ENCODE measurements at places on chromosomes 11 and 22.

DNA sequence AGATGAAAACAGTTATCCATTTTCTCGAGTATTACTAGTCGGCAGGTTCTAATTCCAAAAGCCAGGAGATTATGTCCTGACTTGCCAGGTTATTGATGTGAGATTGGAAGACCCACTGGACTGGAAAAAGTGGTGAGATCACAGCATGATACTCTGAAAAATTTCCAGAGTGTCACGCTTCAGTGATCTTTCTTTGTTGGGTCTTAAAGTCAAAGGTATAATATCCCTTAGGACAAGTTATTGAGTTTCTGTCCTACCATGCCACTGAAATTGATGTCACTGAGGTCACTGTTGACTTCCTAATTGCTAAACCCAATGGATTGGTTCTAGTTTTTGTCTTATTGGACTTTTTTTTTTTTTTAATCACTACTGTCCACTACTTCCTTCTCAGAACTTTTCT is 104.5 kb upstream of the GRAMD1B start:
- no peak for DNase-seq

- no peak for DNase-seq
These were observed 41.4 kb downstream of the MCHR1 start for GRCh38 chr22:40720538-40721256.

GRCh38 chr11:121654843-121655536 is 202.2 kb upstream of the SORL1-AS1 start:
- no peak for DNase-seq

DNA sequence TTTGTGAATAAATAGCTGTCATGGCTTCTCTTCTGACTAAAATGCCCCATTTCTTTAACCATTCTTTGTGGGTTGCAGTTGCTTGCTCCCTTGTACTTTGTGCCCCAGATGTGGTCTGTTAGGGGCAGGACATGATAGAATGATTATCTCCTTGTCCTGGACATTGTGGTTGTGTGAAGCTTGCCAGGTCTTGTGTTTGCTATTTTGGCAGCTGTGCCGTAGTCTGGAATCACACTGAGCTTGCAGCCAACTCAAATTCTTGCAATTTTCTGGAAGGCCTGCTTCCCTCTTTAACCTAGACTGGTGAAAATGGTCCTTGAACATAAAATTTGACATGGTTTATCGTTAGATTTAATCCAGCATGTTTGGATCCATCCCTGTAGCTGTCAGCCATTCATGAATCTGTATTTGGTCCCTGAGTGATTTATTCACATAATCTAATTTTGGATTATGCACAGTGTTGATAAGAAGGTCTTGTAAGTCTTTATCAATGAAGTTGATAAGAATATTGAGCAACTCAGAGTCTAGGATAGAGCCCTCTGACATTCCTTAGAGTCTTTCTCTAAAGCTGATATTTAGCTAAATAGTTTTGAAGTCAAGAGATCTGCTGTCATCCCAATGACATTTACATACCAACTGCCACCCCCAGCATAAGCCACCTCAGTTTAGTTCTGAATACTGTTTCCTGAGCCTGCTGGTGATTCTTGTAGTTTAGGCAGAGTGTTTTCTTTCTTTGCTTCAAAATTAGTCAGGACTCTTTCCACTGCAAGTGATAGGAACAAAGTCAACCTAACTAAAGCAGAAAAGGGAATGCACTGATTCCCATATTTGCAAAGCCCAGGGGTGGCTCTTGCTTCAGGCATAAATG is 9.8 kb downstream of the SPON1 start:
- DNase-seq: no peak

GRCh38 chr11:8719211-8719649 is 36.6 kb downstream of the RPL27A start:
- DNase-seq: no peak

DNA sequence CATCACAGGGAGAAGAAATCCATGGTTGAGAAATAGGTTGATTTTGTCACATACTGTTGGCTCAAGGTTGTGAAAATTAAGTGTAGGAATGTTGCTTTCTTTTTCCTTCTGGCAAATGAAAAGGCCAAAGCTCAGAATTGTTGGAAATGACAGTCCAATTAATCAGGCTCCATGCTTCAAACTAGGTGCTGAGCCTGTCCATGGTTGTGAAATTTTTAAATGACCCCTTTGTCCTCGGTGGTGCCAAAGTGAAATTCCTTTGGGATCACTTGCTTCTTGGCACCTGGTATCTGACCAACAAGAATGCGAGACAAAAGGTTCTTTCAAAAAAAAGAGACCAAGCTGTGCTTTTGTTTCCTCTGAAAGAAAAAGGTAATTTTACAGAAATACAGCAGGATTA is 451.9 kb downstream of the ETS1 start:
- no peak for DNase-seq

GRCh38 chr11:20308601-20309000 is 54.9 kb upstream of the HTATIP2 start:
- DNase-seq: no peak

DNA sequence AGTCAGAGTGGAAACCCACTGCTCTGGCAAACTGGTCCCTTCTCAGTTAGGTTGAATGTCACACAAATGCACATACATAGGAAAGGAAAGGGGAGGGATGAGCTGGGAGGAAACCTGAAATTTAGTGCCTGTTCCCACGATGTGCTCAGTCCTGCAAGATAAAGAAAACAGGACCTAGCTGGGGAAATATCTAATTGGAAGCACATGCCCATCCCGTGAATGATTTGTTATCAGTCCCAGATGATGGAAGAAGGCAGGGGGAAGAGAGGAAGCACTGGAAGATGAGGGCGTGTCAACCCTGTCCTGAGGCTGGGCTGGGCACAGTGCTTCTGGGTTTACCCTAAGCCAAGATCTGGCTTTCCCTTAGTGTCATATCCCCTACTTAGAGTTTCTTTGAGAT is 173.9 kb downstream of the NAV2 start:
- no peak for DNase-seq

GRCh38 chr11:76807206-76807875 is 24.2 kb downstream of the TSKU start:
- DNase-seq: no peak

DNA sequence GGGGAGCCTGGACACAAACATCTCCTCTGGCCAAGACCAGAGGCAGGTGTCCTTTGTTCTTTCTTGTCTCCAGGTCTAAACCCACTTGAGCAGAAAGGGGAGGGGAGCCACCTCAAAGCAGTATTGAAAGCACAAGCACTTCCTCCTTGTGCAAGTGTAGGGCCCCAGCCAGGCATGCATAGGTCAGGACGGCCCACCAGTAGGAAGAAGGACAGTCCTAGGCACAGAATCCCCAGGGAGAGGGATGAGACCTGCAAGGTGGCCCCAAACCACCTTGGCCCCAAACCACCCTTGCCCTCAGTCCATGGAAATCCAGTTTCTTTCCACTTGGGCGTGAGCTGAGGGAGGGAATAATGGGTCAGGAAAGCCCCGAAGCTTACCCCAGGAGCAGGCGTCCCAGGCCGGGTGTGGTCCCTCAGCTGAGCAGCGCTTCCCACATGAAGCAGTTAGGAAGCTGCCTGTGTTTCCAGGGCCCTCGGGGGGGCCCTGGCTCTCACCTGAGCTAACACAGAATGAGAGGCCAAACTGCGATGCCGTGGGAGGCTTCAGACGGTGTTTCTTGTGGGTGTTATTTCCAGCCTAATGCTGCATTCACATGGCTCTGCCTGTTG is 20.4 kb upstream of the IGSF9B start:
- no peak for DNase-seq

DNA sequence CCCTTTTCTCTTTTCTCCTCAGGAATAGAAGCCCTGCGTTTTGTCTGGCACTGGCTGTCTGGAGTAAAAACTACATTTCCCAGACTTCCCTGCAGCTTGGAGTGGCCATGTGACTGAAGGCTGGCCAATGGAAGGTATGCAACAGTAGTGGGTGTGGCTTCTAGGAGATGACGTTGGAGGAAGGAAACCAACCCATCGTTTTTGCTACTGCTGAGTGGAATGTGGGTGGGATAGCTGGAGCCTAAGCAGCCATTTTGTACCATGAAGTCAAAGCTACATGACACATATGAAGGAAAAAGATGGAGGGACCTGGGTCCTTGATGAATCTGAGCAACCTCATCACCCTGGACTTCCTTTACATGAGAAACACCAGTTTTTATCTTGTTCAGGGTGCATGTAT is 19.6 kb downstream of the FGF3 start:
- DNase-seq: no peak

DNA sequence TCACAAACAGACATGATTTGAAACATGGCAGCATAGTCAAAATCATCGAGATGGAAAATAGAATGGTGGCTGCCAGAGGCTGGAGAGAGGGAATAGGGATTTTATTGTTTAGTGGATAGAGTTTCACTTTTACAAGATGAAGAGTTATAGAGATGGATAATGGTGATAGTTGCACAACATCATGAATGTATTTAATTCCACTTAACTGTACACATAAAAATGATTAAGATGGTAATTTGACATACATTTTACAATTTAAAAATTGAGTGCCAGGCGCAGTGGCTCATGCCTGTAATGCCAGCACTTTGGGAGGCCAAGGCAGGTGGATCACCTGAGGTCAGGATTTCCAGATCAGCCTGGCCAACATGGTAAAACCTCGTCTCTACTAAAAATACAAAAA is 21.2 kb downstream of the TTC28 start:
- DNase-seq: no peak

GRCh38 chr11:86288776-86289507 is 13.1 kb upstream of the HIKESHI start:
- no peak for DNase-seq

GRCh38 chr22:18950141-18950540 is 14.0 kb upstream of the PRODH start:
- no peak for DNase-seq

DNA sequence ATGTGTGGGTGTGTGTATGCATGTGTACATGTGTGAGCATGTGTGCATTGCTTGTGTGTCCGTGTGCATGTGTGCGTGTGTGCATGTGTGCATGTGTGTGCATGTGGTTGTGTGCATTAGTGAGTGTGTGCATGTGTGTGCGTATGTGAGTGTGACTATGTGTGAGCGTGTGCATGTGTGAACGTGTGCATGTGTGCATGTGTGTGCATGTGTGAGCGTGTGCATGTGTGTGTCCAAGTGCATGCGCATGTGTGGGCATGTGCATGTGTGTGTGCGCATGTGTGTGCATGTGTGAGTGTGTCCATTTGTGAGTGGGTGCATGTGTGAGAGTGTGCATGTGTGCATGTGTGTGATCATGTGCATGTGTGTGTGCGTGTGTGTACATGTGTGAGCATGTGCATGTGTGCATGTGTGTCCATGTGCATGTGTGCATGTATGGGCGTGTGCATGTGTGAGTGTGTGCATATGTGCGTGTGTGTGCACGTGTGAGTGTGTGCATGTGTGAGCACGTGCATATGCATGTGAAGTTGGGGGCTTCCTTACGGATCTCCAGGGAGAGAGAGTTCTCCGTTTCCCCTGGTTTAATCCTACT is 95.8 kb downstream of the ST3GAL4 start:
- DNase-seq: no peak

GRCh38 chr11:75328426-75329277 is 22.8 kb downstream of the ARRB1 start:
- DNase-seq: no peak

DNA sequence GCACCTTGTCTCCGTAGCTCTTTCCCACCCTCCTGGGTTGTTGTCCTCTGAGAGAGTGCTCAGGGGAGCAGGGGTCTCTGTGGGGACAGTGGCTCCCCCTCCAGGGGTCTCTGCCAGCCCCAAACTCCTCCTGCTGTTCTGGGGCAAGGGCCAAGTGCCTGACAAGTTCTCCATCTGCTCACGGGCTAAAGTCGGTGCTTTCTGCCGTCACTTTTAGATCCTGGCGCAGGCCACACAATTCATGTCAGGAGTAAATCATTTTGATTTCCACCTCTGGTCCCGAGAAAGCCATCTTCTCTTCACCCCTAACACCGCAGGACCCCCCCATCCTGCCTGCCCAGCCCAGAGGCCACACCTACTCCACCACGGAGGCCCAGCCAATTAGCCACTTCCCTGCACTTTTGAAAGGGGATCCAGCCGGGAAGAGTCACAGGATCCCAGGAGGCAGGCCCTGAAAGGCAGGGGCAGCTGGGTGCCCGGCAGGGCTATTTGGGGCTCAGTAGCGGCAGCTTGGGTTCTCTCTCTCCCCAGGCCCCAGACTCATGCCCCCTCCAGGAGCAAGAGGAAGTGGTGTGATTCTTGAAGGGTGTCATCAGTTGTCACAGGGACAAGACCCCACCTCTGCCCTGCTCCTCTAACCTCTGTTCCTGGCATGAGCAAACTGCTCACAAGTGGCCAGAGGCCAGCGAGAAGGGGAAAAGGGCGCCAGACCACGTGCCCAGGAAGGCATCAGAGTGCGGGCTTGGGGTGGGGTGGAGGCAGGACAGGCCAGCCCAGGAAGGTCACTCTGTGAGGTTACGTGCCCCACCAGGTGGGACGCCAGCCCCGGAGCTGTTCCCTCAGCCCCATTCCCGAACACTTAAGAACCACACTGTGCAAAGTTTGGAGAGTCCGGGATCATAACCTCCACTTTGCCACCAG is 1.3 kb downstream of the MACROD1 start:
- DNase-seq: no peak

- no peak for DNase-seq
These were observed 1114.2 kb upstream of the RAG2 start for GRCh38 chr11:37712251-37712650.

DNA sequence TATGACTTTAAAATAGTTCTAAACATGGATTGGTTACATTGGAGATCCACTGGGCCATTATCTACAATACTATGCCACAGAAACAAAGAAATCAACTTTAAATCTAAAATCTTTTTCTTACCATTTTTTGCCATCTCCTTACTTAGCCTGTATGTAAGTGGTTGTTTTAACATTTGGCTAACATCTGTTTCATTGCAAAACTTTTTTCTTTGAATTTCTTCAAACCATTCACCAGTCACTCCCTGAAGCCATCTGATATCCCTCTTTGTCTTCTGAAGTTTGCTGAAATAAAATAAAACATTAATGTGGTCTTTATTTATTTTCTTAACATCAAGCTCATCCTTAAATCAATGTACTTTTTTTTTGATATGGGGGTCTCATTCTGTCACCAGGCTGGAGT is 43.3 kb upstream of the POGLUT3 start:
- no peak for DNase-seq

DNA sequence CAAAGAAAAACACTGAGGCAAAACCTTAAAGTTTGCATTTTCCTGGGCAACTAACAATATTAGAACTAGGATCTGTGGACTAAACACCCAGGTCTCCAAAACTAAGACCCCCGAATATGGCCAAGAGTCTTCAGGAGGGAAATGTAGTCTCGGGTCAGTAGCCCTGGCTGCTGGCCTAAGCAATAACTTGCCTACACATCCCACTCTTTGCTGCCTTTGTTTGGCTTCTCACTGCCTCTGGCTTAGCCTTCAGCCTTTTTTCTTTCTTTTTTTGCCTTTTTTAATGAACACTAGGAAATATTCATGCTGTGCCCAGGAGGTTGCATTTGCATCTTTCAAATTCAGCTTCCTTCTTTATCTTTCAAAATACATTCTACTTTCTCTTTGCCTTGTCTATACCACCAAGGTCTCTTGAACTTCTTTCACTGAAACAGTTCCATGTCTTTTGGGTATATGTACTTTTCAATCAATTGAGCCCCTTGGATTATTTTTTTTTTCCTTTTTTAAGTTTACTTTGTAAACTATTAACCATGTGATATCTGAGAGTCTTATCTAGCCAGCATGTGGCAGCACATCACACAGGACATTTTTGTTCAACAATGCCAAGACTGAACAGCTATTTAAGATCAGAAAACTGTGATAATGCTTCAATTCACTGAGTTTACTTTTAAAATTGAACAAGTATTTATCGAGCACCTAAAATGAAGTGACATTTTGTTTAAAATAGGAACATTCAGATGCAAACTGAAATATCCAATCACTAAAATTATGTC is 165.0 kb upstream of the TRPC6 start:
- DNase-seq: no peak

- no peak for DNase-seq
These were observed 67.3 kb downstream of the MCHR1 start for GRCh38 chr22:40746428-40747220.

- no peak for DNase-seq
These were observed 1912.0 kb upstream of the RAG2 start for GRCh38 chr11:38510041-38510440.
